DMS79 treated with DMSO at 0.1 percent for 48 hours (cell line): ENCODE measurements at places on chromosomes 2 and 18.

DNA sequence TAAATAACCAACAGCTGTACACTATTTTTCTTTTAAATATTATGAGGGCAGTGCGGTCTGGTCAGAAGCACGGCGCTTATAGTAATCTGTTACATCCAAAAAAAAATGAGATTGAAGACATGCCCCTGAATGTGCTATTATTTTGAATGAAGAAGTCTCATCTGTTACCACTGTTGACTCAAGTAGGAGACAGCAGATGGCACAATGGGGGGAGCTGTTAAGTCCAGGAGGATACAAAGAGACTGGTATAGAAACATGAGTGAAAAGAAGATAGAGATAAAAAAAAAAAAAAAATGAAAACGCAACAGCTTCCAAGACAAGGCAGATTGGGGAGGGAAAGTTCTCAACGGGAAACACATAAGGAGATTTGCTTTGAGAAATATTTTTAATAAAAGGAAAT lies 425.5 kb upstream of the PKDCC start:
- DNase-seq, result no peak

DNA sequence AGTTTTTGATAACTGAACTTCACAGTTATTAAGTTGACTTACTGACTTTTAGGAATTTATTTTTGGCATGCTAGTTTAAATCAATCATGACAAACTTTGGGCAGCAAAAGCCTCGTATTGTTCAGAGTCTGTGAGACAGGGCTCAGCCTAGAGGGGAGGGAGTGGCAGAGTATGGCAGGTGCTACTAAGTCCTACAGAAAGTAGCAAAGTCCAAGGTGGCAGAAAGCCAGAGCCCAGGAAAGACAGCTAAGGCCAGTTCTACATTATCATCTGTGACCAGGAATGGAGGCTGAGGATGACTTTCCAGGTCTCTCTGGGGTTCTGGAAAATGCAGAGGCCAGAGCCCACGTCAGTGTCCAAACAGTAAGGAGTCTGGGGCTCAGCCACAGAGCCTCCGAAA lies 34.2 kb downstream of the CHST10 start:
- no peak for DNase-seq

DNA sequence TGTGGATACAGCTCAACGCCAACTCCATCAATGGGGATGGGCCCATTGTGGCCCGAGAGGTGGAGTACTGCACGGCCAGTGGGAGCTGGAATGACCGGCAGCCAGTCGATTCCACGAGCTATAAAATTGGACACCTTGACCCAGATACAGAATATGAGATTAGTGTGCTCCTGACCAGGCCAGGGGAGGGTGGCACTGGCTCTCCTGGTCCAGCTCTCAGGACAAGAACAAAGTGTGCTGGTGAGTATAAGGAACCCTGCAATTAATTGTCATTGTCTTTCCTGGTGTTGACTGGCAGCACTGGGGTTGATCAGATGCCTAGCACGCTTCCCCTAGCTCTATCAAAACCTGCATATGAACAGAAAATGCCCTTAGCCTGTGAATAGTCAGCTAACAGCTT lies 388.1 kb downstream of the PTPRM start:
- no peak for DNase-seq

DNA sequence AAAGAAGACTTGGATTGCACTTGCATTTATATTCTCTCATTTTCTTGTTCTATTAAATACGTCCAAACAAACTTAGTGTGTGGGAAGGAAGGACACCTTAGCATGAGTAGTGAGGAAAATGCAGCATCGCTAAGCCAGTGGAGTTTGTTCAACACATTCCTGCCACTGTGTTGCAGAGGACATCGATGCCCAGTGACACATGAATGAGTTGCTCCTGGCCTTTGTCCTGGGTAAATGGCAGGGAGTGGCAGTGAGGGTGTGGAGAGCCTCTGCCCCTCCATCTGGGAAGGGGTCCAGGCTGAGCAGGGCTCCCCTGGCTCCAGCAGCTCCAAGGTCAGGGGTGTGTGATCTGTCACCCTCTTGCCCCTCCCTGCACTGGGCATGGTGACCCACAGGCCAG lies 75.9 kb downstream of the CABLES1 start:
- DNase-seq, result no peak

DNA sequence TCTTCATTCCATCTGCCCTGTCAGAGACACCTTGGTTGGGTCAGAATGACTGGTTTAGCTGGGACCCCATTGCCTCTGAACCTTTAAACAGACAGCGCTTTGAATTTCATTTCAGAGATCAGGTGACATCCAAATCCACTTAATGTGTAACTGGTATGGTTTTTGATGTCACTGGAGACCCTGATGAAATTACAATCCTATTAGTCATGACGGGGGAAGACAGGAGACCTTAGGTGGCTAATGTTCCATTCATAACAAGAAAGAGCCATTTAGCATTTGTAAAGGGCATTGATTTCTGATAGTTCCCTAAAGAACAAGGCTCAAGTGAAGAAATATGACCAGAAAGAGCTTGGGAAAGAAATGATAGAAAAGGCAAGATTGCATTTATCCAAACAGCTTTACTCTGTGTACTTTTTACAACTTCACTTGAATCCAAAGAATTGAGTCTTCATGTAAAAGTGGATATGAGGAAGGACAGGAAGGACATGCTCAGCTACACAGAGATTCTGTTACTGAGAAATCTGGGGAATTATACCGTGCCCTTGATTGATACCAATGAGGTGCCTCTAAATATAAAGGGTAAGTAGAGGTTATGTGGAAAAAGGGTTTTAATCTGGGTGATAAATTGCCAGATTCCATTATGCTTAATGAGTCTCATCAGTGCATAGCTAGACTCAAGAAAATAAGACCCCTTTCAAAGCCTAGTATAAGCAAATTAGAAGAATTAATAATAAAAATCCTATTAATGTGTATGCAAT lies 198.2 kb downstream of the NCKAP5 start:
- no peak for DNase-seq

DNA sequence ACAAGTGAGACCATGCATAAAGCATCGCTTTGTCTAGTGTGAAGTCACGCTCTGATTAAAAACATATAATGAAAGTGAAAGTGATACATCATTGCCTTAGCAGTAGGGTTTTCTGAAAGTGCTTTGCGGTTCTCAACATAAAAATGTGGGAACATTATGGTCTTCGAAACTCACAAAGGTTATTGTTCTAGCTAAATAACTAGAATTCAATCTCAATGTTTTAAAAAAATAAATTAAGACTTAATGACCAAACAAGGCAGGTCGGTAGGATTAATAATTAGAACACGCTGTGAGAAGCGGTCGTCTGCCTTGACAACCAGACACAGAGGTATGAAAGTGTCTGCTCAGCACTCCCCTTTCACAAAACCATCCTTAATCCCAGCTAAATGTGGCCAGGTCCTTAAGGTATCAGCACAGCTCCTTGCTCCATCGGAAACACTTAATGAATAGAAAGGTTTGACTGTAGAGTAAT lies 42.2 kb downstream of the KLHL14 start:
- DNase-seq, result peak; percentile 74

DNA sequence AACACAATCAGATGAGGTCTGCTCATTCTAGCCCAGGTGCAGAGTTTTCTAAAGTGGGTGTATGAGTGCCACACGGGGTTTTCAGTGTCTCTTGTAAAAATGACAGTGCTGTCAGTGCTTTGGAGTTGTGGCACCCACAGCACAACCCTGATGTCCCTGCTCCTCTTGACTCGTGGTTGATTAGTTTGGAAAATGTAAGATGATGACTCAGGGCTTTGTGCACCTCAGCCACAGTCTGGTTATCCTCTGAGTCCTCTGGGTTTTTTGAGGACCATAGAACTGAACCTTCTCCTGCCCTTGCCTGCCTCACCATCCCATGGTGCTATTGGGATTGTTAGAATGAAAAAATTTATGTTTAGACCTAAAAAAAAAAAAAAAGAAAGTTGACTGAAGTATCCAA lies 105.6 kb downstream of the MYO1B start:
- DNase-seq, result no peak

GRCh38 chr2:106139238-106139935 lies 54.7 kb downstream of the UXS1 start:
- DNase-seq, result no peak

DNA sequence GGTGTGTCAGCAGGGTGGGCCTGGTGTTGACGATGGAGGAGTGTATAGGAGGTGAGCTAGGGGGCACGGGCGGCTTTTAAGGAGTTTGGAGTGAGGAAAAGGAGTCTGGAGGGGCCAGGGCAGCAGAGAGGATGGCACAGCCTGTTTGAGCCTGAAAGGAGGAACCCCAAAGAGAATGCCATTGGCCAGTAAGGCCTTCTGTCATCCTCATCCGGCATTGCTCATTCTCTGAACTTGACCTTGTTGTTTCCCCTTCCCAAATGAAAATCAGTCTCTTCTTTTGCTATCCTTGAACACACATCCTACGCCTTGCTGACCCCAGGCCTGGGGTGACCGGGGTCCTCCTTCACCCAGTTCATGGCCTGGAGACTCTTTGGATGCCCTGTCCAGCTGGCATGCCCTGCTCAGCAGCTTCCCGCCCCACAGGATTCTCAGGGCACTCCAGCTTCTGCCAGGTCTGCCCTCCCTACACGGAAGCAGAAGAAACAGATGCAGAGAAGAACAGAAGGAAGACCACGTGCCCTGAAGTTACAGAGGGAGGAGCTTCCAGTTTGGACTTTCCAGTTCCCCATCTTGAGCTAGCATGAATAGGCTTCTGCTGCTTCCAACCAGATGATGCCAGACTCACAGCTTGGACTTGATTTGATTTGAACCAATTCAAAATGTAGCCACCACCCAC lies 20.5 kb upstream of the KIF3C start:
- no peak for DNase-seq

- peak; percentile 71 for DNase-seq
These were observed 72.4 kb downstream of the ODC1 start for GRCh38 chr2:10375570-10376281.

- DNase-seq, result no peak
These were observed 246.8 kb downstream of the CDH20 start for GRCh38 chr18:61580046-61580445.

DNA sequence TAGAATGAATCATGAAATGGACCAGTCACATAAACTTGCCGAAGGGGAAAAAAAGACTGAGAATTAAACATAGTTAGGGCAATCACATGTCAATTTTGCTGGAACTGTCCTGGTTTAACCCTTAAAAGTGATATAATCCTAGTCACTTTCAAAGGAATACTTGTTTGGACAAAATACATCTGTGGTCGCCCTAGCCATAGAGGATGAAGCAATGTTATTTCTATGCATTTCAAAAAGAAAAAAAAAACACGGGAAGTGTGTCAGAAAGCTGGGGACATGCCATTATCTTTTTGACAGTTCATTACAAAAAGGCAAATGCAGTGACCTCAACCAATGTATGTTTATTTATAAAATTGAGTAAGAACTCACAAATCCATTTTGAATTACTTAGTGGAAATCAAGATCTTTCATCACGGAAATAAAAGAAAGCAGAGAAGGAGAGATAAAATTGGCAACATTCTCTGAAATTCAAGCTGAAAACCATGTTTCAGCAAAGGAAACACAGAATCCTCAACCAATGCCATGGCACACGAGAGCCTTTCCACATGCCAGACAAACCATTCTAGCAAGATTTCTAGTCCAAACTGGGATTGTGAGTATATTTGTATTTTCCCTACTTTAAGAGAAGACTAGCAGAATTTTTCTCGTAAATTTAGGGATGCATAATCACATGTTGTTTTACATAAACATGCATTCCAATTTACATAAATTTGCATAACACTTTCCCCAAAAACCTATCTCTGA lies 854.3 kb upstream of the ACVR2A start:
- DNase-seq, result no peak

DNA sequence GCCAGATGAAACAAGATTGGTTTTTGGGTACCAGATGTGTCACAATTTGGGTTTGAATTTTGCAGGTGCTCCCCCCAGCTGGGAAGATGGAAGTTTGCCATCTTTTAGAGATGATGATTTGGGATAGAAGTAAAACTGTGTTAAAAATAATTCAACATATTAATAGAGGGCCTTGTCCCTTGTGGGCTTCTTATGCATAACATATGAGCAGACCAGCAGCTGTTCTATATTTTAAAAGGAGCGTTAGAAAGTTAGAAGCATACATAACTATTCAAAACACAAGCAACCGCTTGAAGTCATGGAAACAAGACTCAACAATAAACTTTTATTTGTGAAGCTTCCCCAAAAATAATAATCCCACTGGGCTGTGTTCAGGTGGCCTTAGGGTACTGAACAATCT lies 62.8 kb downstream of the EFEMP1 start:
- DNase-seq, result no peak

DNA sequence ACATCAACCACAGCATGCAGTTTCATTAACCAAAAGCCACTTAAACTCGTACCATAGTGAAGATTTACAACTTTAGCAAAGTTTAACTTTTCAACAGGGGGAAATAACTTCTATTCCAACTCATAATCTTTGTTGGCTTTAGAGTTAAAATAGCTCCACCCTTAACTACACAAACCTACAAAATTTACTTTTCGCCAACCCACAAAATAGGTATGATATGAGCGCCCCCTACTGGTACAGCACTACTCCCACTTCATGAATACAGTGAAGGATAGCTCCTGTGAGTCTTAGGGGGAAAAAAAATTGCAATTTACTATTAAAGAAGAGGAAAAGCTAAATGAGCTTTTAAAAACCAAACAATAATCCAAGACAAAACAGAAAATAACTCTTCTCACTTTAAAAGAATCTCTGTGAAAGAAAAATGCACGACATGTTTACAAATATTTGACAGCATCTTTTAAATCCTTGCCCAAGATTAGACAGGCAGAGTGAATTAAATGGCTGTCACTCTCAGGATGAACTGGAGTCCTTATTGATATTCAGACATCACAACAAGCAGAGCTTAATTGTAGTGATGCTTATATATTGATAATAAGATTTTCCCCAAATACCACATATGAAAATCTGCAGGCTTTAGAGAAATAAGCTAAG lies 32.2 kb downstream of the TMEFF2 start:
- DNase-seq, result peak; percentile 54

DNA sequence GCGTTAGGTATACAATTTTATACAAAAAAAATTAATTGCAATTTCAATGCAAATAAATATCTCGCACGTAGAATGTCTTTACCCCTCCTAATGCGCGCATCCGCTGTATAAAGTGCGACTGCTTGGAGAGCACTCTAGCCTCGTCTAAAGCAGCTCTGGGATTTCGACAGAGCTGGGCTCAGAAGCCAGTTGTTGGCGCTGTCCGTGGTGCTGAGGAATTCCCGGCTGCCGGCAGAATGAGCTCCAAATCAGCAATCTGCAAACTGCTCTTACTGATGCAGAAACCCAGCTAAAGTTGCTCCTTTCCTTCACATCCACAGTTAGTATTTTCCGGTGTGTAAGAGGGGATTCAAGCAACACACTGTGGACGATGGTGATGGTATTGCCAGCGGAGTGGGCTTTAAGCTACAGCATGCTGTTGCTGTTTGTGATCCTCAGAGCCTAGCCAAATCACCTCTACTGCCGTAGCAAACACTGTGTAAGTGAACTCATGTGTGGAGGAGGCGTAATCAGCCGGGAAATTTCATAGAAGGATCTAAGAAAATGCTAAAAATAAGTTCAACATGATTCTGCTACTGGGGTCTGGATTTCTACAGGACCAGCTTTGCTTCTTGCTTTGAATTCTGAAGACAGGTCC lies at the start of gene VWC2L:
TSS of gene VWC2L (plus strand) at position 137 of the 637 bp plus-strand sequence. CDS start 3,140 bp downstream, outside the sequence.
- DNase-seq, result no peak

- DNase-seq, result no peak
These were observed 15.1 kb upstream of the LMAN1 start for GRCh38 chr18:59374128-59374527.

GRCh38 chr2:17805166-17805565 lies 11.1 kb upstream of the MSGN1 start:
- DNase-seq, result no peak

- DNase-seq, result no peak
These were observed 44.0 kb upstream of the RPL31 start for GRCh38 chr2:100957996-100958653.

- no peak for DNase-seq
These were observed 14.5 kb upstream of the NAB1 start for GRCh38 chr2:190634381-190634780.

- no peak for DNase-seq
These were observed 66.7 kb downstream of the SPATS2L start for GRCh38 chr2:200373231-200373630.
